ENCODE measurements at places on chromosomes 6 and 20.
A peak's percentile ranks its signal among the peaks of the same experiment; 100 is the strongest.

DNA sequence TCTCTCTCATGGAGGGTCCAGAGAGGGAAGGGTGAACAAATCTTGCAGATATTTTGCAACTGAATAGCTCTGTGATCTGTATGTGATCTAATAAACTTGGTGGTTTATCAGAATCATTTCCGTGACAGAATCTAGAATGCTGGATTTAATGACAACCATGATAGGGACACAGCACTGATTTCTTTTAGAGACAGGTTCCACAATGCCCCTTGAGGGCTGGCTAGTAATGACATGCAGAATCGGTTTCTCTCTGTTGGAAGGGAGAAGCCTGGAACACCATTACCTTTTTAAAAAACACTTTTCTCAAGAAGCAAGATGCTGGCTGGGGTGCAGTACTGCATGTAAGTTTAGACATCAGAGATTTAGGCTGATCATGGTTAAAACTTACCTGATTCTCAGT is 313.4 kb downstream of the CDH26 start:
- no peak for DNase-seq

DNA sequence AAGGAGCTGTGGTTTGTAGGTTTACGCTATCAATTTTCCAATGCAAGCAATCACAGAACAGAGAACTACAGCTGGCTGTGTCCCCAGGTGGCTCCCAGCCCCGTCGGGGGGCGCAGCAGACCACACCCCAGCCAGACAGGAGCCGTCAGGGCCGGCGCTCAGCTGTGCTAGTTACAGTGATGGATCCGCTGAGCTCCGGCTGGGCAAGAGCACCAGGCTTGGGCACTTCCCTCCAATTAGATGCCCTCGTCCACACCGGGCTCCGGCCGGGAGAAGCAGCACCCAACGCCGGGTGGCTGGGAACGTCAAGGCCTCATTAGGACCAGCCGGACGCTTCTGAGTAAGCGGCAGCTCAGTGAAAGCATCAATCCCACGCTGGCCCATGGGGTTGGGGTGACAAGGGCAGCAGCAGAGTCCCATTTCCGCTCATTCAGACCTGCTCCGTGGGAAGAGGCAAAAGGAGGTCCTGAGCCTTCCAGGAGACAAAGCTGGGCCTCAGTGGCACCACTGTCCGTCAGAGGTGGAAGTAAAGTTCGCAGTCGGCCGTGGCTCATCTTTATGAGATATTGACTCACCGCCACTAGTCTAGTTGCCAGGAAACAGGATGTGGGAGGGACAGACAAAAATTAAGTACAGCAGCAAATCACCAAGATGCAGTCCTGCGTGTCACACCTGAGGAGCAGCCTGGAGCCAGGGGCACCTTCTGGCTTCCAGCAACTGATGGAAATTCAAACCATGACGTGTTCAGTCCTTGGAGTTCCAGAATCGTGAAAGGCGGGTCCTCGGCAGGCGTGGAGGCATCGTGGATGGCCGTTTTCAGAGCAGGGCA is 164.1 kb downstream of the TAF4 start:
- DNase-seq: no peak

DNA sequence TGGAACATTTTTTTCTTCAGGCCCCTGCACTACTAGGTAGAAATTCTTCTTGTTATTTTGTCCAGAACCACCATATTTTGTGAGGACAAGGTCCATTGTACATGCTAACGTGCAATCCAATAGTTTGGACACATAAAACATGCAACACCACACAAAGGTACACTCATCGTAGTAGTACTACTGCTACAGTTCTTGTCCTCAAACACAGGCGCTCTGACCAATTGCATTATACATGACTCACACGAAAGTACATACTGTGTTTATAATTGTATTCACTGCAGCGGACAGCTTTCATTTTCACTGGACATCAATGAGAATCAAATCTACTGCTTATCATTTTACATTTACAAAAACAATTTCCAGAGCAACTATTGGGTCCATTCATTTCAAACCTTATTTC is 15.3 kb upstream of the SMLR1 start:
- DNase-seq: no peak

GRCh38 chr6:150482883-150483409 is 114.1 kb downstream of the IYD start:
- no peak for DNase-seq

DNA sequence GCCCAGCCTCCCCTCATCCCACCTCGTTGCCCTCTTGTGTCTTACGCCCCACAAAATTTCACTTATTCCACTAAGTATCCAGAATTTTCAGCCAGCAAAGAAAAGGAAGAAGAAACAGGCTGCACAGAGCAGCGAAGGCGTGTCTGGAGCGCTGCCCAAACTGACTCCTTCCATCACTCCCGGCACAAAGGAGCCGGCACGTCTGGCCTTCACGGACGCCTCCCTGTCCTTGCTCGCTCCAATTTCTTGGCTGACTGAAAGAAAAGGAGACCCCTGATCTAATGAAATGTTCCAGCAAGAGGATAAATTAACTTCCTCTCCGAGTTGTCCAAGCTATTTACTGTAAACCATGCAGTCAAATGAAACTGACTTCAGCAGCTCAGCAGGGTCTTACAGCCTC is 152.3 kb upstream of the CDH4 start:
- DNase-seq: no peak

DNA sequence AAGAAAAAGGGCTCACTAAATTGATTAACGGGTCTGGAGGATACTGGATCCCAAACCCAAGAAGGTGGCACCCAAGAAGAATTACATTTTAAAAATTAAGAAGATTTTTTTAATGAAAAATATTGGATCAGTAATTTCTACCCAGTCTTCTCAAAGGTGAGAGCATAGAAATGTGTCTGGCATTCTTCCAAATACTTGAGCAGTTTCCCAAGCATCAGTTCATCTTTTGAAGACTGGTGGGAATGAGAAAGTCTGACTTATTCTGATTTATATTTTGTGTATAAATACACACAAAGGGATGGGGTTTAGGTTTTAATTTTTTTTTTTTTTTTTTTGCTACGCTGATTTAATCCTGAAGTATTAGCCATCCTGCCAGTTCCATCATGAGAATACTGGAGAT is 3.3 kb downstream of the MGME1 start:
- DNase-seq: no peak

GRCh38 chr6:119065955-119066354 is 12.5 kb downstream of the FAM184A start:
- no peak for DNase-seq

GRCh38 chr20:14235355-14235754 is 102.1 kb downstream of the FLRT3 start:
- peak; percentile 13 for DNase-seq

DNA sequence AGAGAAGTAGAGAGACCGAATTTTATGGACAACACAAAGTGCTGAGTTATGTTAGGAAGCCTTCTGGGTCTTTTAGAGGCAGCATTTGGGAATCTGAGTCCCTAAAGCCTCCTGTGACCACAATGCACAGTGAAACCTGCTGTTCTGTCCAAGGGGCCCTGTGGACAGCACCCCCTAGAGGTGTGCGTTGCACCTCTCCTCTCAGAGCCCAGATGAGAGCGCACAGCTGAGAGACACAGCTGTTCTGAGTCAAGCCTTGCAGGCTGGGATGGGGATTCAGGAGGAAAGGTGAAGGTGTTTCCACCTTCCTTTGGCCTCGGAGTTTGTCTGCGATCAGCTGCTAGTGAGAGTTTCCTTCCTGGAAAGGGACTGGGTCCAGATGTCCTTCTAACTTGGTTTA is 13.0 kb downstream of the PCK1 start:
- DNase-seq: no peak

DNA sequence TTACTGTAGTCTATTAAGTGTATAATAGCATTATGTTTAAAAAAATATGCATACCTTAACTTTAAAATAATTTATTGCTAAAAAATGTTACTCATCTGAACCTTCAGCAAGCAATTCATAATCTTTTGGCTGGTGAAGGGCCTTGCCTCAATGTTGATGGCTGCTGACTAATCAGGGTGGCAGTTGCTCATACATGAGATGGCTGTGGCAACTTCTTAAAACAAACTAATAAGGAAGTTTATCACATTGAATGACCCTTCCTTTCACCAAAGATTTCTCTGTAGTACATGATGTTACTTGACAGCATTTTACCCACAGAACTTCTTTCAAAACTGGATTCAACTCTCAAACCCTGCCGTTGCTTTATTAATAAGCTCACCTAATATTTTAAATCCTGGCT is 84.0 kb downstream of the TASP1 start:
- no peak for DNase-seq

GRCh38 chr6:38112181-38112580 is 292.7 kb downstream of the ZFAND3 start:
- no peak for DNase-seq

GRCh38 chr20:62875419-62876361 is 14.1 kb upstream of the TCFL5 start:
- DNase-seq: no peak

- no peak for DNase-seq
Observed at GRCh38 chr6:139981768-139982181, 607.3 kb upstream of the CITED2 start.

DNA sequence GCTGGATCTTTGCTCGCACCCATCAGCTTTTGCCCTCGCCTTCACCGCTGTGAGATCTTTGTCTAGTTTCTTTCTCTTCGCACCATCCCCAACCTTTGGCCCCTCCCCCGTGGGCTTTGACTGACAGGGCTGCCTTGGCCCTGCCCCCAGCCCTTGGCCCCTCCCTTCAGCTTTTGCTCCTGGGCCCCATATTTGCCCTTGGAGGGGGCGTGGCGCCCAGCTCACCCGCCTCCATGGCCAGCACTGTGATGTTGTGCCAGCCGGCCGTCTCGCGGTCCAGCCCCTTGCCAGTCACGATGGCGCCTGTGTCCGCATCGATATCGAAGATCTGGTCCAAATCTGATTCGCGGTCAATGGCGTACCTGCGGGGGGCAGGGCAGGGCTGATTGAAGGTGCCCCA is 81.1 kb downstream of the CD40 start:
- DNase-seq: no peak

GRCh38 chr6:122799916-122800686 is 11.0 kb downstream of the SMPDL3A start:
- DNase-seq: no peak

- DNase-seq: peak; percentile 72
Observed at GRCh38 chr6:82951389-82951788, 114.3 kb downstream of the UBE3D start.

- no peak for DNase-seq
Observed at GRCh38 chr6:33705268-33705885, 6.1 kb downstream of the UQCC2 start.

DNA sequence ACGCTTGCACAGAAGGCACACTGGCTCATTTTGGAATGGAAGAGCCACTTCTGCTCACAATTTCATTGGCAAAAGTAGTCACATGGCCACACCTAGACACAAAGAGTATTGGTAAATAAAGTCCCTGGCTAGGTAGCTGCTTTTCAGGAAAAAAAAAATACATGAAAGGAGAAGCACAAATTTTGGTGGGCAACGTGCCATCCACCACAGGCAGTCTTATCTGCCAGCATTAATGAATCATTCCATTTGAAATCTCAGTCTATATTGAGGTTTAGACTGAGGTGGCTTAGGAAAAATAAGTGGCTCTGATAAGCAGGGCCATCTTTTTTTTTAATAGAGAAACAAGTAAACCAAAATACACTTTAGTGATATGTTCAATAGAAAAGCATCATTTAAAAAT is 44.3 kb downstream of the ADGRB3 start:
- DNase-seq: no peak
